Activated naive CD8-positive, alpha-beta T cell treated with anti-CD3 and anti-CD28 coated beads, Interleukin-2, amount 50 U/mL, for 16 hours (primary cell): ENCODE measurements at places on chromosomes 3 and 15.

- DNase-seq = no peak
Measured at GRCh38 chr3:194298331-194299227, 52.5 kb downstream of the CPN2 start.

GRCh38 chr3:109117939-109118338, at the start of gene MORC1:
MORC1 (minus strand) TSS chr3:109118134; CDS start chr3:109118059, 75 bp downstream.
- no peak for DNase-seq

GRCh38 chr3:64266983-64267382, 41.7 kb upstream of the PRICKLE2 start:
- DNase-seq = no peak

DNA sequence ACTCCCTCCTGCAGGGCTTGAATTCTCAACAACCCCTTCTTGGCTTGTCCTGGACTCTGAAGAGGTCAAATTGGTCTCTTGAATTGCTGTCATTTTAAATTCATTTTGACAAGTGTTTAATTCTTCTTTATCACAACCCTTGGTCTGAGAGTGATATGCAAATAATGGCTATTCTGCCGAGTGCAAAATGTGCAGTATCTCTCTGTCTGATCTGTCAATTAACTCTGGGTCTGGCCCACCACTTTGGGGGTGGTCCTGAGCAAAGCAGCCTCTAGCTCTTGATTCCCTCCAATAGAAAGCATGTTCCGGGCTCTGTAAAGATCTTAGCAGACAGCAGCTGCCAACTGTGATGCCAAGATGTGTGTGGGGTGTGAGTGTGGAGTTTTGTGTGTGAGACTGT, 2.2 kb upstream of the IGDCC3 start:
- no peak for DNase-seq

DNA sequence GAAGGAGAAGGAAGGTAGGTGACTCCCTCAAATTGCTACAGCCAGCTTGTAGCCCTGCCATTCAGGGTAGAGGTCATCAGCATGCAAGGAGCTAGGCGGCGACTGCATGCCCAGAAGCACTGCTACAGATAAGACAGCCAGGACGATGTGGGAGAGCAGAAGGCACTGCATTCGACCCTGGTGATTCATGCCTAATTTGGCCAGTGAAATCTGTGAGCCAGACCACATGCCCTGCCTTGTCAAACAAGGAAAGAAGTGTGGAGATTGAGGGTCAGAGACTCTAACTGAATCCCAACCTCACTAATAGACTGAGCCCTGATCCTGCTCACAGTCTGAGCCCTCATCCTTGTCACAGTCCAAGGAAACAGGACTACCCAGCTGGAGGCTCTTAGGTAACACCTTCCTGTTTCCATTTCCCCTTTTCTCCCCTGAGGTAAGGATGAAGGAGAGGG, 86.6 kb downstream of the LINGO1 start:
- DNase-seq = no peak

DNA sequence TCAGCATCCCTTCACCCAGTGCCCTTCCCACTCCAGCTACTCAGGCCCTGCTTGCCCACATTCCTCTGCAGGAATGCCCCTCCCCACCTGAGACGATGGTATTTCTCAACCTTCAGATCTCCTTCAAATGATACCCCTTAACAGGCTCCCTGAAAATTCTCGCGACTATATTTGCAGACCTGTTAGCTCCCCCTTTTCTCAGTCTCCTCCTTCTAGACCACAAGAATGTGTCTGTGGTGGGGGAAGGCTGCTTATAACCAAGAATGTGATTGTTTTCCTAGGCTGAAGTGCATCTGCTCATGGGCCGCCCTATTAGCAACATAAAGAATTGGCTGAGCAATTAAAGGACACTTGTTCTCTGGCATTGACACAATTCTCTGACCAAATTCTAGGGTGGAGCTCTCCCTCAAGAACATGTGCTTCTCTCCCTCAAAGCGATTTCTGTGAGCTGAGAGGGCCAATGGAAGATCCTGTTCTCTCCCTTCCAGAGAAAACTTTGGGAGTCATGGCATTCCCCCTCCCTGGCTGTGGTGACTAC, 19.1 kb upstream of the LIMD1 start:
- DNase-seq = no peak

DNA sequence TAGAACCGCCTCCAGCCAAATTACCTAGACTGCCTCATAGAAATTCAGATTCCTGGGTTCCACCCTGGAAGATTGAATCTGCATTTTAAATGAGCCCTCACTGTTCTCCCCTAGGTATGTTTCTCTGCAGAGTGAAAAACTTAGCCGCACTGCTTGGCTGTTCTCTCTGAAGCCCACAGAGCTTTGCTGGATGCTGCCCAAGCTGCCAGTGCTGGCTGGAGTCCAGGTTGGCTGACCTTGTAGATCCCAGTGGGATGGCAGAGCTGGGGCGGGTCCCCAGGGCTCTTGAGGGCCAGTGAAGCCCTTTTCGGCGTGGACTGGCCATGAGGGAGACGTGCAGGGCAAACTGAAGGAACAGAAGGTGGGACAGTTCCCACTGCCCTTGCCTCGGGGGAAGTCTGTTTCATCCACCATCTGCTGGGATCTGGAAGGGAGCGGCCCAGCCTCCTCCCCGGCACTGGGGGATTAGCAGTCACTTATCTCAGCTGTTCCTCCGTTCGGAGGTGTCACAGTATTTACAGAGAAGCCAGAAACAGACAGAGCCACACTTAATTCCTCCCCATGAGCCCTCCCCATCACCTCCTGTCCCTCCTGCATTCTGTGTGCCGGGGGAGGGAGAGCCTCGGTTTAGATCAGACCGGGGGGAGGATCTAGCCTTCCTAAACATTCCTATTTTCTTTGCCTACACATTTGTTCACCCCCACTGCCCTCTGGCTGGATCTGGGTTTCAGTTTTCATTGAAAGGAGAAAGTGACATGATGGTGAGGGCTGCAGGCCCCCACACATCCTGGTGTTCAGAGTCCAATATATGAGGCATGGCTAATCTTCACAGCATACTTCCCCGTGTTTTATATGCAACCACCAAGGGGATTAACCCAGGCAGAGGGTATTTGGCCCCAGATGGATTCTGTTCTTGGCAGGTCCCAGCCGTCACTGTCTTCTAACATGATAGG, 4.1 kb upstream of the ACTC1 start:
- no peak for DNase-seq

- DNase-seq = no peak
Measured at GRCh38 chr3:42957573-42957972, 21.5 kb upstream of the GASK1A start.

- no peak for DNase-seq
Measured at GRCh38 chr3:50174947-50175524, 16.4 kb upstream of the GNAT1 start.

- DNase-seq = no peak
Measured at GRCh38 chr3:27678234-27678633, 43.9 kb downstream of the EOMES start.

DNA sequence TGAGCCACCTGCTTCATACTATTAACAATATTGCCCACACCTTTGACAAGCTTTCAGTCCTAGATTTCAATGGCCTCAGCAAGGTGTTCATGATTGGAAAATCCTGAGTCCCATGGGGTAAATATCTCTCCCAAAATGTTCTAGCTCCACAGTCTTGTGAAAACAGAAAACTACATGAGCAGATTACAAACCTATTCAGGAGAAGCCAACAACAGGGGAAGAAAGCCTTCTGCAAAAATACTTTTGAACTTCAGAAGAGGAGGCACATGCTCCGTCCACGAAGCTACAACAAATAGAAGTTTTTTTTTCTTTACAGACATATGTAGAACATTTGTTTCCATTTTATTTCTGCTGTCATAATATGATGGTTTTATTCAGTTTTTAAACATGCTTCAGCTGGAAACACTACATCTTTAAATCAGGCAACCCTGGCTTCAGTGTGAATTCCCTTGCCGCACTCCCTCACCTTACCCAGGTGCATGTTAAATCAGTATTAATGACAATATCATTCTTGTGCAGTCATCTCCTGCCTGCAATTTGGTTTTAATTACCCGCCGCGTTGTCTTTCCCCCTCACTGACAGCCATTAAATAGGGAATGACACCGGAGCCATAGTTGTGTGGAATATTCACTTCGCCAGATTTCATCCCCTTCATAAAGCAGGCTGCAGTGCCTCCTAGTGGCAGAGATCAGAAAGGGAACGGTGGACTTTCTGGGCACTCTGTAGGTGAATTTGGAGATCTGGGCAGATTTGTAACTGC, 725.5 kb upstream of the ARRDC4 start:
- DNase-seq = no peak

DNA sequence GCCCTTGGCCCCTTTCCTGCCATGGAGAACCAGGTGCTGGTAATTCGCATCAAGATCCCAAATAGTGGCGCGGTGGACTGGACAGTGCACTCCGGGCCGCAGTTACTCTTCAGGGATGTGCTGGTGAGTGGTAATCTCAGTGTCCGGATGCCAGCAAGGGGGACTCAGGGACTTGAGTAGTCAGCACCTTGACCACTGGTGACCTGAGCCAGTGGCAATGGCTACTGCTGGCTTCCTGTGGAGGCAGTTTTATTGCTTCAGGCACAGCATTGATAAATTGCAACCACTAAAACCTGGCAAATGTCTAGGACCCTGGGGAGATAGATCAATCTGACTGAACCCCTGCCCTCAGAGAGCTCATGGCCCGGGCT, 830 bp downstream of the MAP2K5 start:
- DNase-seq = no peak

DNA sequence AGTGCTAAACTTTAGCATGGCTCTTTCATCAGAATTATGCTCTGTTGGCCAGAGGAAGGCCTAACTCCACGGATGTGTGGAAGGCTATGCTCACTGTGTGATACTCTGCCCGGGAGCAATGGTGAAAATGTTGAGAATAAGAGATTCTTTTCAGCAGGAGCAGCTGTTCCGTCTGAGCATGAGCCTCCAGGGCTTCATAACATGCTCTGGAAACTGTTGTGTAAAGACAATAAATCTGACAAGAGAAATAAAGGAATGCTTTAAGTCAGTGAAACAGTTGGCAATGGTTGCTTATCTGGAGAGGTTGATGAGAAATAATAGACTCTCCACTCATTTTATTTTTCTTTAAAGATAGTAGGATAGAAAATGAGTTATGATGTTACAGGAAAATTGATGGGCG, 269.8 kb downstream of the DIPK2A start:
- DNase-seq = no peak

- DNase-seq = no peak
Measured at GRCh38 chr15:40929660-40930429, 705 bp downstream of the DLL4 start.

GRCh38 chr3:197023241-197023997, 6.2 kb downstream of the MELTF start:
- no peak for DNase-seq

DNA sequence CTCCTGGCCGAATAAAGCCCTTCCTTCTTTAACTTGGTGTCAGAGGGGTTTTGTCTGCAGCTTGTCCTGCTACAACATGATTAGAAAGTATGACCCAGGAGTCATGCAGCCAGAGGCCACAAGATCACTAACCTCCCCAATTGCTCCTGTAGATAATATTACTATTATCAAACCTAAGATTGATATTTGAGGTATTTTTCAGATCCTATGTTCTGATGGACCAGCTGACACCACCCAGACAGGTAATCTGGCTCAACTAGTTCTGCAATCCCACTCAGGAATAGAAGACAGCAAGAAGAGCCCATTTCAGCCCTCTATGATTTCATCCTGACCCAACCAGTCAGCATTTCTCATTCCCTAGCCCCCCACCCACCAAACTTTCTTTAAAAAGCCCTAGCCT, 23.3 kb upstream of the LIMD1 start:
- DNase-seq = no peak

DNA sequence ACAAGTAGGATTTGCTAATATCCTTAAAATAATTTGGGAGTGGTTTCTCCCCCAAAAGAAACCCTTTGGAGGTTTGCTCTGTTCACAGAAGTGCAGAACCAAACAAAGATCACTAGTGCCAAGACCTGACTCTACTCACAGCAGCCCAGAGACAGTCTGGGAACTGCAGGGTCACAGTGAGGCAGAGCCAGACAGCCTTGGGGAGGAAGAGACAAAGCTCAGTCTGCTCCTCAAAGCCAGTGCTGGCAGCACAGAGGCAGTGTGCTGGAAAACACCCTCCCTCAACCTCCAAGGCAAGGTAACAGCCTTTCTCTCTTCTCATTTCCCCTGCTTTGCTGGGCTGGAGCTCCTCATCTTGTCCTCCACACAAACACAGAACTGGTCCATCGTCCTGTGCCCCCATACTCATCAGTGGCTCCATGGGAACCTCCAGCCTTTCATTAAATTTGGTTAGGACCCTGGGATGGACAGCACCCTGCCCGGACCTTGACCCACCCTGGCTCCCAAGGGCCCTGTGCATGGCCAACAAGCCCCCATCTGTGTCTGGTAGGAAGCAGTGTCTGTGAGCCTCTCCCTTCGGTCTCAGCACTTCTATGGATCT, 12.6 kb downstream of the RAB6B start:
- no peak for DNase-seq

GRCh38 chr3:15979495-15979894, 181.7 kb upstream of the ANKRD28 start:
- DNase-seq = no peak

GRCh38 chr3:122409446-122409845, 6.4 kb downstream of the WDR5B start:
- no peak for DNase-seq

GRCh38 chr3:128144512-128145187, 8.6 kb upstream of the EEFSEC start:
- DNase-seq = no peak

DNA sequence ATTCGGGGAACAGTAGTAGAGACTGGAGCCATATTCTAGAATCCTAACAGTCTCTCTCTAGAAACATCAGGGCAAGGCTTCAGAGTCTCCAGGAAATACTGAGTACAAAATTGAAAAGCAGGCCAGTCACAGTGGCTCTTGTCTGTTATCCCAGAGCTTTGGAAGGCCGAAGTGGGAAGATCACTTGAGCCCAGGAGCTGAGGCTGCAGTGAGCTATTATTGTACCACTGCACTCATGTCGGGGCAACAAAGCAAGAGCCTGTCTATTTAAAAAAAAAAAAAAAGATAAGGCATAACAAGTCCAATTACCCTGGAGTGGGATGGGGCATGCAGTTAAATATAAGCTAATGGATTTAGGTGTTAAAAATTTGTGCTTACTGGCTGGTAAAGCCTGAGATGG, 79.0 kb downstream of the SEMA6D start:
- DNase-seq = no peak

- DNase-seq = no peak
Measured at GRCh38 chr3:171198781-171199472, 172.4 kb upstream of the SLC2A2 start.

DNA sequence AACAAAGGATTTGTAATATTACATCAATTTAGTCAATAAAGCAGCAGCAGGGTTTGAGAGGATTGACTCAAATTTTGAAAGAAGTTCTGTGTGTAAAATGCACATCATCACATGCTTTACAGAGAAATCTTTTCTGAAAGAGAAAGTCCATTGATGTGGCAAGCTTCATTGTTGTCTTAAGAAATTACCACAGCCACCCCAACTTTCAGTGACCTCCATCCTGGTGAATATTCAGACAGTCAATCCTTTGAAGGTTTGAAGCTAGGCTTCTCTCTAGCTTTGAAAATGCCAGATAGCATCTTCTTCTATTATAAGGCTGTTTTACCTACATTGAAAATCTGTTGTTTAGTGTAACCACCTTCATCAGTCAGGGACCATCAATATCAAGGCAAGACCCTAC, 51.8 kb upstream of the SETMAR start:
- DNase-seq = no peak
